ENCODE measurements at places on chromosomes 16 and 17. TPM values are rescaled to one million over a fixed set of nuclear protein-coding genes. Genes with fewer than 3 reads are reported as not detected.

GRCh38 chr16:83954577-83955016, 1.6 kb downstream of the OSGIN1 start:
- no peaks in the 10 kb centered on the region for H3K27me3 ChIP-seq
- H3K36me3 ChIP-seq, result peaks cover 19% of the 10 kb centered on the region
- peak overlapping the region; percentile 76 for H3K4me3 ChIP-seq
- peak overlapping the region; percentile 89 for H3K27ac ChIP-seq
- H3K4me1 ChIP-seq, result peaks cover 22% of the 10 kb centered on the region

GRCh38 chr16:695355-696089, 5.3 kb upstream of the WDR24 start:
- peaks cover 35% of the 10 kb centered on the region for H3K27me3 ChIP-seq
- no peak overlapping the region for H3K27ac ChIP-seq
- no peak for DNase-seq
- no peaks in the 10 kb centered on the region for H3K36me3 ChIP-seq
- peak overlapping the region; percentile 45 for H3K4me3 ChIP-seq

DNA sequence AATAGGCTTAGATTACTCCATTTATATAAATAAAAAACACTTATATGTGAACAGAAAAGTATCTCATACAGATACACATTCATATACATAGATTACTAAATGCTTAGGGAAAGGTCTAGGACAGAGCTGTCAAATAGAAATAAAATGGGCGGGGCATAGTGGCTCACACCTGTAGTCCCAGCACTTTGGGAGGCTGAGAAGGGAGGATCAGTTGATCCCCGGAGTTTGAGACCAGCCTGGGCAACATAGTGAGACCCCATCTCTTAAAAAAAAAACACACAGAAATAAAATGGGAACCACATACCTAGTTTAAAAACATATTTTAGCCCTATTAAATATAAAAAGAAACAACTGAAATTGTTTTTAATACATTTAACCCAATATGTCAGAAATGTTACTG, 58.9 kb downstream of the CFDP1 start:
- no peaks in the 10 kb centered on the region for H3K4me1 ChIP-seq
- no peaks in the 10 kb centered on the region for H3K36me3 ChIP-seq
- H3K4me3 ChIP-seq, result no peak overlapping the region
- H3K27me3 ChIP-seq, result no peaks in the 10 kb centered on the region

DNA sequence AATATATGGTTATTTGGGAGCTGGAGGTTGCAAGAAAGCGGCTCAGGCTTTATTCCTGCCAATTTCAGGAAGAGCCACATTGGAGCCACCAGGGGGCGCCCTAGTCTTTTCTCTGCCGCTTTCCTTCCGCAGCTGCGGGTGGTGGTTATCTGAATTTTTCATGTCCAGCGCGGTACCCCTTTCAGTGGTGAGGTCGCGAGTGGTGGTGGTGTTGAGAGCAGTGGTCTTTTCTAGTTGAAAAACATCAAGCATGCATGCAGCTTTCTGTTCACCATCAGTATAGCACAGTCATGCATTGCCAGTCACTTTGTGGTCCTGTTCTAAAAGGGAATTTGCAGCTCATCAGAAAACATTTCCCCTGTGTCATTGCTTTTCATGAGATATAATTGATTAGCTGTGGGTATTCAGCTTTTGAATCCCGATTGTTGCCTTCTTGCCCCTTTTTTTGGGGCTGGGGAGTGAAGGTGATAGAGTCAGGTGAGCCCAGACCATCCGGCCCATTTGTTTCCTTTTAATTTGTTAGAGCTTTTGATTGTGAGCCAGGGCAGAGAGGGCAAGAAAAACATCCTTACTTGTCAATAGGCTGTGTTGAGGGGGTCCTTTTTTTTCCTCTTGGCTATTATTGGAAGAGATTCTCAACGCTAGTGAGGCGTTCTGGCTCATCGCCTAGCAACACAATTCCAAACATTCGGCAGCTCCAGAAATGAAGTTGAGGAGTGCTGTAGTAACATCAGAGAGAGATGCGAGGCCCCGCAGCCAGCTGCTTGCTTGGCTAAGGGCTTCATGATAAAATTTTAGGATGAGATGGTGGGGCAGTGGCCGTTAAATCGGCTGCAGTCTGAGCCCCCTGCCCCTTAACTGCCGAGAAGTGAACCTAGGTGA, 119.0 kb downstream of the SNX29 start:
- H3K4me3 ChIP-seq, result peak overlapping the region; percentile 20
- no peaks in the 10 kb centered on the region for H3K4me1 ChIP-seq
- no peaks in the 10 kb centered on the region for H3K27me3 ChIP-seq
- no peak for DNase-seq

DNA sequence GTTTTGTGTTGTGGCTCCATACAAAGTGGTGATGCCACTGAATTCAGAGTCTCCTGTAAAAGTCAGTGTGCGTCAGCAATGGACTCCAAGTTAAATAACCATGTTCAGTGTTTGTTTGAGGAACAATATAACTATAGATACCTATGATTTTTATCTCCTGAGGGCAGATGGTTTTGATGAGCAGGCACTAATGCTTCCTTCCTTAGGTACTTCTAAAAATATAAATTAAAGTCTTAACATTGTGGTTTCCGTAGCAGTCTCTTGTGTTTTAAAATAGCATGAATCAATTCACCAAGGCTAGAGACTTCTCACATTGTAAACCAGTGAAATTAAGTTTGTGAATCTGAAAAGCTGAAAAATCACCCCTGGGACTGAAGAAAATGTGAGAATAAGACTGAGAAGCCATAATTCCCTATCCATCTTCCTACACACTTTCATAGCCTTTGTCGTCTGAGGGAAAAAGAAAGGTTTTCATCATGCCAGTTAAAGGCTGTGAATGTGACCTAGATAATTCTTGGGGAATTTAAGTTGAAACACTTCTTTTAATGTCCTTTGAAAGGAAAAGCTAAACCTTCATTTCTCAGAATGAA, 1502.9 kb downstream of the CDH11 start:
- no peak overlapping the region for H3K27ac ChIP-seq
- no peaks in the 10 kb centered on the region for H3K27me3 ChIP-seq
- H3K4me3 ChIP-seq, result no peak overlapping the region
- H3K4me1 ChIP-seq, result no peaks in the 10 kb centered on the region
- DNase-seq, result no peak

DNA sequence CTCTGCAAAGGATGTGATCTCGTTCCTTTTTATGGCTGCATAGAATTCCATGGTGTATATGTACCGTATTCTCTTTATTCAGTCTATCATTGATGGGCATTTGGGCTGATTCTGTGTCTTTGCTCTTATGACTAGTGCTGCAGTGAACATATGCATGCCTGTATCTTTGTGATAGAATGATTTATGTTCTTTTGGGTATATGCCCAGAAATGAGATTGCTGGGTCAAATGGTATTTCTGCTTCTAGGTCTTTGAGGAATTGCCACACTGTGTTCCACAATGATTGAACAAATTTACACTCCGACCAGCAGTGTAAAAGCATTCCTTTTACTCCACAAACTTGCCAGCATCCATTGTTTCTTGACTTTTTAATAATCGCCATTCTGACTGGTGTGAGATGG, 60.2 kb upstream of the ADORA2B start:
- no peak for DNase-seq
- no peak overlapping the region for H3K27ac ChIP-seq
- no peaks in the 10 kb centered on the region for H3K36me3 ChIP-seq
- no peaks in the 10 kb centered on the region for H3K4me1 ChIP-seq
- no peaks in the 10 kb centered on the region for H3K27me3 ChIP-seq

DNA sequence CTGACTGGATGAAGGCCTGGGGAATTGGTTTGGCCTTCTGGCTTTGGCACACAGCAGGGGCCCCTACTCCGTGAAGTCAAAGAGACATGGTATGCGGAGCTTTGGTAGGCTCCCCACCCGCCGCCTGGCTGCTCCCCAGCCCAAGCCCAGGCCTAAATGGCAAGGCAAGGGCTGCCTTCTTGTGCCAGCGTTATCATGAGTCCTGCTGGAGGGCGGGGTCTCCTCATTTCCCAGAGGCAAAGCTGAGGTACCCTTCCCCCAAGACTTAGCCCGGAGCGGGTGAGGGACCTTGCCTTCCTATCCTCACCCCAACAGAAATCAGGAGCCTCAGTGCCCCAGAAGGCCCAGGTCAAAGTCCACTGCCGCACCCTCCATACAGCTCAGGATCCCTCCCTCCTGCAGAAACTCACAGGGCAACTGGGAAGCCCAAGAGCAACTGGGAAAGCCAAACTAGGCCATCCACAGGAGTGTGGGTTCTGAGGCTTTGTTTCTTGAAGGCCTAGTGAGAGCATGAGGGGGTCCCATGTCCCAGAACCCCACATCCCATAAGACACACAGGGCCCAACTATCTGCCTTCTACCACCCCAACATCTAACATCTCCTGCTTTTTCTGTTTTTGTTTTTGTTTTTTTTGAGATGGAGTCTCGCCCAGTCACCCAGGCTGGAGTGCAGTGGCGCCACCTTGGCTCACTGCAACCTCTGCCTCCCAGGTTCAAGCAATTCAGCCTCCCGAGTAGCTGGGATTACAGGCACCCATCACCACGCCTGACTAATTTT, 9.3 kb downstream of the PGAP3 start:
- H3K4me3 ChIP-seq, result no peak overlapping the region
- H3K36me3 ChIP-seq, result peaks cover 2% of the 10 kb centered on the region
- peaks cover 23% of the 10 kb centered on the region for H3K4me1 ChIP-seq
- DNase-seq, result no peak
- peak overlapping the region; percentile 90 for H3K27ac ChIP-seq

DNA sequence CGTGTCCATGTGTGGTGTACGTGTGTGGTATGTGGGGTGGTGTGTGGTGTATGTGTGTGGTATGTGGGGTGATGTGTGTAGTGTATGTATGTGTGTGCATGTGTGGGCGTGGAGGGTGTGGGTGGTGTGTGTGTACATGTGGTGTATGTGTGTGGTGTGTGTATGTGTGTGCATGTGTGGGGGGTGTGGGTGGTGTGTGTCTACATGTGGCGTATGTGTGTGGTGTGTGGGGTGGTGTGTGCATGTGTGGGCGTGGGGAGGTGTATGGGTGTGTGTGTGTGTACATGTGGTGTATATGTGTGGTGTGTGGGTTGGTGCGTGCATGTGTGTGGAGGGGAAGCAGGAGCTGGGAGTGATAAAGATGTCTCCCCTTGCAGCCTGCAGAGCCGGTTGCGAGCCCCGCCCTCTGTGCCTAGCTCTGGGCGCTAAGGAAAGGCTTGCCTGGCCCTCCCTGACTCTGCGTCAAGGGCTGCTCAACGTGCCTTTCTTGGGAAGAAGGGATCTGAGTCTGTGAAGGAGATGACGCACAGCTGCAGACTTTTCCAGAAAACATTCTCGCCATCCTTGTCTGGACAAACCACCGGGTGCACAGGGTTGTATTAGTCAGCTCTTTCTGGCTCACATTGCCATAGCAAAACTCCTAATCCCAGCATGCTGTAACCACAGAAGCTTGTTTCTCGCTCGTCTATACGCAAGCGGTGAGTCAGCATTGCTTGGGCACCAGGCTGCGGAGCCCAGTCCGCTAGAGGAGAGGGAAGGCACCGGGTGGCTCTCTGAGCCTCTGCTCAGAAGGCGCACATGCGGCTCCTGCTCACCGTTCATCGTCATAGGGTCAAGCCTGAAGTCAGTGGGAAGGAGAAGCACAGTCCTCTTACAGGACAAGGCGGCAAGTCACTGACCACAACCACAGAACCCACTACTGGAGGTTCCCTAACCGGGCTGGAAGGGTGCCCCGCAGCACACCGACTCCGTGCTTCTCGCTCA, 2.0 kb upstream of the CD300H start:
- no peaks in the 10 kb centered on the region for H3K27me3 ChIP-seq
- no peak overlapping the region for H3K27ac ChIP-seq
- peak; percentile 65 for DNase-seq

DNA sequence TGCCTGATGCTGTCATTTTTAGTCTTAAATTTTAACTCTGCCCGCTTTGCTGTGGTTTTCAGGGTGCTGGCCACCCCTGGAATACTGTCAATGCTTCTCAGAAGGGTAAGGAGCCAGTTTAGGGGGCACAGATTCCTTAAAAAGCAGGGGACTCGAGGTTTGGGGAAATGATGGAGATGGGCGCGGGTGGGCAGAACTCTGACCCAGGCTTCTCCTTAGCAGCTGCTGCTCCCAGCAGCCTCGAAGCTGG, 23.7 kb downstream of the STAT5A start:
- DNase-seq, result no peak
- no peaks in the 10 kb centered on the region for H3K27me3 ChIP-seq
- H3K4me3 ChIP-seq, result no peak overlapping the region
- peak overlapping the region; percentile 67 for H3K27ac ChIP-seq
- peaks cover 17% of the 10 kb centered on the region for H3K4me1 ChIP-seq
- H3K36me3 ChIP-seq, result peaks cover 87% of the 10 kb centered on the region

DNA sequence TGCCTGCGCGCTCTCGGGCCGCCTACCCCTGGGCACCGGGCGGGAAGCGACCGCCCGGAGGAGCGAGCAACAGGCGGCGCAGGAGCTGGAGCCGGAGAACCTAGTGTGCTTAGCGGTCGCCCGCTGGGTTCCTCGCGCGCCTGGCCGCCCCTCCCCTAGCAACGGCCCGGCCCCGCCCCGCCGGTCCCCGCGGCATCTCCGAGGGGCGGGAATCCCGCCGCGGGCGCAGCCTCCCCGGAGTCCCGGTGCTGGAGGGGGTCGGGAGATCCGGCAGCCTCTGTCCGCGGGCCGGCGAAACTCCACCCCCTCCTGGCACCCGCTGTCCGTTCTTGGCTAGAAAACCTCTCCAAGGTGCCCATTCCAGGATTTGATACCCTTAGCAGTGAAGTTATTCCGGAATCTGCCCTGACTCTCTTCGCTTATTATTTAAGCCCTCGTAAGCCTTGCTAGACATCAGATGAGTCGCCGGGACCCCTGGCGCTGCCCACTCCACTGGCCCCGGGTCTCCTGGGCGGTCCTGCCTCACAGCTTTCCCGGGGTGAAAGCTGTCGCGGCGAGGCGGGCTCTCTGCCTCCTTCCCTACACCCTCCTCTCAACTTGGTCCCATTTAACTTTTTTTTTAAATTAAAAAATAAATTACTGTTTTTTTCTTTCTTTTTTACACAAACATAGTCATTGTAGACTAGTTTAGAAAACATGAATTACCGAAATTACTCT, at the start of gene RPRML:
Gene RPRML (minus strand): TSS at position 107 of the 717 bp plus-strand sequence. CDS start 246 bp downstream, outside the sequence.
- H3K27ac ChIP-seq, result no peak within 1 kb of the TSS
- peak within 1 kb of the TSS; percentile 91 for H3K4me3 ChIP-seq
- H3K36me3 ChIP-seq, result no peaks in the 10 kb centered on the region
- DNase-seq, result no peak
- H3K27me3 ChIP-seq, result no peaks in the 10 kb centered on the region

- H3K27ac ChIP-seq, result no peak overlapping the region
- H3K36me3 ChIP-seq, result peaks cover 84% of the 10 kb centered on the region
- DNase-seq, result no peak
- no peaks in the 10 kb centered on the region for H3K4me1 ChIP-seq
- no peaks in the 10 kb centered on the region for H3K27me3 ChIP-seq
Measured at GRCh38 chr17:47663912-47664623, 14.3 kb downstream of the KPNB1 start.

- H3K36me3 ChIP-seq, result no peaks in the 10 kb centered on the region
- no peaks in the 10 kb centered on the region for H3K4me1 ChIP-seq
- DNase-seq, result no peak
Measured at GRCh38 chr17:83024218-83024971, 55.0 kb upstream of the METRNL start.

DNA sequence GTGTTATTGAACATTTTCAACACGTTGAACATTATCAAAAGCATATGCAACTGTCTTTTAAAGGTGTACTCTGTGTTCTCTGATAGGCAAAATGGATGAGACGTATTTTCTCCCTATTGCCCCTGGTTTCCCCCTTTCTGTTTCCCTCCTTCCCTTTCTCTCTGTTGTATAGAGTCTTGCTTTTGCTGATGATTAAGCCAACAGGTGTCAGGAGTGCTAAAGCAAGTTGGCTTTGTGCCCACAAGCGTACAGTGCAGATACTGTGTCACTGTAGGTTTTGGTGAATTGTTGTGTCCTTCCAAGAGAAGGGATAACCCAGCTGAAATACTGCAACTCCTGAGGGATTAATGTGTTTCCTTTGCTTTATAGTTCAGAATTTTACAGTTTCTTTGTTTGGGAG, 74.4 kb downstream of the COX10 start:
- DNase-seq, result no peak
- no peak overlapping the region for H3K27ac ChIP-seq
- peaks cover 5% of the 10 kb centered on the region for H3K4me1 ChIP-seq

Gene MMD
- total RNA-seq, result 22.9 TPM

Gene DGKE
- 85.0 TPM for total RNA-seq

Gene MEOX1
- total RNA-seq, result 17.8 TPM

Gene TBC1D3K
- total RNA-seq, result not detected

Measured in ascending aorta (tissue), 2 donors.